ENCODE measurements at places on chromosomes 2 and 18.

- DNase-seq: peak; percentile 0
These were observed 728.6 kb upstream of the CDH2 start for GRCh38 chr18:28905509-28905908.

GRCh38 chr2:98432145-98432544, 12.5 kb upstream of the INPP4A start:
- DNase-seq: no peak

GRCh38 chr2:240875228-240876034, 6.8 kb downstream of the AGXT start:
- no peak for DNase-seq

DNA sequence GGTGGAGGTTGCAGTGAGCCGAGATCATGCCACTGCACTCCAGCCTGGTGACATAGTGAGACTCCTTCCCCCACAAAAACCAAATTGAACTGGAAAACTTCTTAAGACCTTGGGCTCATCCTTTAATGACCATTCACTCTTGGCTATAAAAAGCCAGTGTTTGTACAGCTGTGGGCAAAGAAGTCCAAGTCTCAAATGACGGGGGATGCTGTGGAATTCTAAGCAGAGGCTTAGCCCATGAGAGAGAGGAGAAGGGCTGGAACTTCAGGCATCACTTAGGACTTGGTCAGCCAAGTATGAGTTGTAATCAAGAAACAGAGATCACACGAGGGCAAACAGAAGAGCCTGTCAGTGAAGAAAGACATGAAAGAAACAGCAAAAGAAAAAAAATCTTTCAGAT, 79.3 kb upstream of the POU3F3 start:
- DNase-seq: no peak

GRCh38 chr2:37586663-37587317, 84.7 kb downstream of the CDC42EP3 start:
- peak; percentile 20 for DNase-seq

Measured in MG63 (cell line).